A549 treated with ZK216348 at 1 μM for 4 hours (cell line): ENCODE measurements at places on chromosomes 16 and 17. TPM values are rescaled to one million over a fixed set of nuclear protein-coding genes. Genes with fewer than 3 reads are reported as not detected.

The RANBP10 gene
- 6.7 to 10.7 TPM (median 9.7 TPM) in 5 replicates for total RNA-seq

The C16orf86 gene
- total RNA-seq, result 0.45 TPM in 1 of 5 replicates, not detected in the others

The CDH5 gene
- 0.12 to 0.33 TPM (median 0.24 TPM) in 5 replicates for total RNA-seq

The TM4SF5 gene
- 0.44 to 1.2 TPM (median 0.78 TPM) in 5 replicates for total RNA-seq

The TBC1D28 gene
- total RNA-seq, result not detected in 5 replicates
